ENCODE measurements at places on chromosomes 12 and 14.

- peak; percentile 47 for DNase-seq
These were observed 24.2 kb upstream of the HIF1A start for GRCh38 chr14:61671082-61671481.

DNA sequence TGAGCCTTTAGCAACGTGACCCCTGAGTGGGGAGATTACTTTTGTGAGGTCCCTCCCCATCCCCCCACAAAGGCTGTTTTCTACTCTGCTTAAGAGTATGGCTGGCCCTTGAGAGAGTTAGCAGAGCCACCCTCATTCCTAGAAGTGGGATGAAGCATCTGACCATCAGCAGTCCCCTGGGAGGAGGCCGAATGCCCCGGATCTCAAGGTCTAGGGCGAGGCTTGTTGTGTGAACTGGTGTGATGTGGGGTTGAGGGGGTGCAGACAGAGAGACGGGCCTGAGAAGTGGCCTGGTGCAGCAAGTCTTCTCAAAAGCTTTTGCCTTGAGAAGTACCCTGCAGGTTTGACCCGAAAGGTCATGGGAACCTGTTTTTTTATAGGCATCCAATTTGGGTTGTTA is 153.0 kb upstream of the FKBP4 start:
- no peak for DNase-seq

DNA sequence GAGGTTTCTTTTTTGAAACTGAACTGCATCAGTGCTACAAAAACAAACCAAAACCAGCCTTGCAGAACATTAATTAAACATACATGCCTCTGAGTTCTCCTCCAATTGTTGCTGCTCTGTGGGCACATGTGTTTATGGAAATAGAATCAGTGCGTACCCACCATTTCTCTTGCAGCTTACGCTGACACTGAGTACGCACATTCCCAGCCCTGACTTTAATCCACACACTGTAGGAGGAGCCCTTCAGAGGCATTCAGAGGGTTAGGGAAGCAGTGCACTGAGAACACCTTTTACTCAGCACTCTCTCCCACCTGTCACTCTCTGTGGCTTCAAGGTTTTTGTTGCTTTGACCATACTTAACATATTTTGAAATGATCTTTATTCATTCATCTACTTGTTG is 250.5 kb upstream of the PWP1 start:
- DNase-seq: no peak

GRCh38 chr14:22513066-22513812 is 75.8 kb downstream of the DAD1 start:
- no peak for DNase-seq

DNA sequence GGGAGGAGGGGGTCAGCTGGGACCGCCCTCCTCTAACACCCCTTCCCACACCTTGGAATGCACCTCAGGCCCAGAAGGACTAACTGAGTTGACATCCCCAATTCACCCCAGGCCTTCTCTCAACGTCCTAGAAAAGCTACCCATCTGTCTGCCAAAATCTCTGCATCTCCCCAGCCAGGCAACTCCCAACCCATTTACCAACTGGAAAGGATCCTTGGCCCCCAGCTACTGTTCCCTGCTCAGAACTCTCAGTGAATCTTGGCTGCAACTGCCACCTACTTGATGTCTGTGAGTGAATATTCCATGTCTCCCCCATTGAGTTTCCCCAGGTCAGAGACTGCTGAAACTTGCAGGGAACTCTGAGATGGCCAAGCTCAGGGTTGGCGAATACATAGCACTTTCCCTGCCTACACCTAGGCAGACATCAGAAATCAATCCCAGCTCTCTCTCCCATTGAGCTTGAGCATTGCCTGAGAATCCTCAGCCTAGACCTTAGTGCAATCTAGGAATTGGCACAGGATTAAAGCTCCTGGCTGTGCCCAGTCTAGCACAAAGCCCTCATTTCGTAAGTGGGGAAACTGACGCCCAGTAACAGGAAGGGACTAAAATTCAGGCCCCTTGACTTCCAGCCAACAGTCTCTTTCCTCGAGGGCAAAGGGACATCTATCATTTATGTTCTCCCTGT is 71.9 kb upstream of the NCOR2 start:
- DNase-seq: no peak

GRCh38 chr12:4270831-4271716 is 2.5 kb upstream of the CCND2 start:
- DNase-seq: peak; percentile 50

GRCh38 chr14:83533734-83534133 is 1996.2 kb upstream of the FLRT2 start:
- no peak for DNase-seq

DNA sequence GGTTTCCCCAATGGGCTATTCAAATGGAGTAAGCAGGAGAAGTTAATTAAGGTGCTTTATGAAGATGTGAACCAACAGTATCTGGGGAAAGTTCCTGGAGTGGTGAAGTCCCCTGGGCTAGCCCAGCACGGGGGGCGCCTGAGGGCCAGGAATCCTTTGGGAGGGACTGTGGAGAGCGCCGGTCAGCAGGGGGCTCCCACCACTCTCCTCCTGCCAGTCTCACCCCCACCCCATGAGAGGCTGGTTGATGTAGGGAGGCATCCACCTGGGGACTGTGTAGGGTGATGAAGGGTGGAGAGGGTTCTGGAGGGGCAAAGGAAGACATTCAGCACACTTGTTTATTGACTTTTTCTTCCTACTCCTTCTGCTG is 4.4 kb downstream of the CEBPE start:
- no peak for DNase-seq

GRCh38 chr14:24809135-24809534 is 175.1 kb upstream of the GZMB start:
- DNase-seq: no peak

DNA sequence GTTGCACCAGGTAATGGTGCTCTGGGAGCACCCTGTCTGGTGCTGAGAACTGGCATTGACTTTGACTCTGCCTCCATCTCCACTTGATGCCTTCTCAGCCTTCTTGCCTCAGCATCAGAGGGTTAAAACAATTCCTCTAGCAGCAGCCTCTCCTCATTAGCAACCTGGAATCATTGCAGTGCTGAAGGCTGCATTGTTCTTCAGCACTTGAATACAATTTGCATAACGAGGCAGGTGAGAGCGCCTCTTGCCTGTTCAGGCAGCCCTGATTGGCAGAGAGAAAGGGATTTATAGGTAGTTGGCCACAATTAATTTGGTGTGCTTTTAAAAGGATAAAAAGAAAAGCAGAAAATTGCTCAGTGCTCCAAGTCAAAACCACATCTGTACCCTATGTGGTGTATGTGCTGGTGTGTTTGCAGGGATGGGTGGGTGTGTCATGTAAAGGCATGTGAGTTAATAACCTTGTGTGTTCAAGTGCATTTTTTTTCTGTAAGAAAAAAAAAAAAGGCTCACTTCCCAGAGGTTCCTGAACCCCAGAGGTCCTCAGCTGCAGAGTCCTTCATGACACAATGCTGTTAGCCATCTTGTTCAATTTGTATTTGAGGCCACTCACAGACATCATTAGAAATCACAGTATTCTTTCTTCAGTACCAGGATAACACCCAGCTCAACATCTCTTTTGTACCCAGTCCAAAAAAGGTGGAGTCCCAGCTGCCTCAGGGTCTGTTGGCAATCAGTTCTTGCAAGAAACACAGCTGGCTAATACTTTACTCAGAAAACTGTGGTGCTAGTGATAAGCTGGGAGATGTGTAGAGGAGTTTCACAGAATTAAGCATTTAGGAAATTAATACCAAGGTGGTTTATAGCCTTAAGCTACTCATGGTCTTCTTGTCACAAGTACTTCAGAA is 385.6 kb downstream of the GRIN2B start:
- DNase-seq: no peak

DNA sequence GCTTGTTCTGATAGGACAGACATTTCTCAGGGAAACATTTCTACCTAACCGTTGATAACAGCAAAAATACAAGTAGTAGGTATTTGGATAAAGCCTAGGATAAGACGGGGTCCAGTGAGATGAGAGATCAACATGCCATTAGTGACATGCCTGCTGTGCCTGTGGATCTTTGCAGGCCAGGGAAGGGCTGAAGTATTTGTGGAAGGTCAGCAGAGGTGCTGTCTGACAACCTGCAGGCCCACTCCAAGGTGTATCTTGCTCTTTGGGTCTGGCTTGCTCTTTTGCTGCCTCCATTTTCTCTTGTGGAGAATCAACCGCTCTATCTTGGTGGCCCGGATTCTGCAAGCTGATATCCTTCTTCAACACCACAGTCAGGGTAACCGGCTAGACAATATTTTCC is 46.7 kb downstream of the MSRB3 start:
- DNase-seq: no peak

- DNase-seq: no peak
These were observed 13.9 kb upstream of the OR11H6 start for GRCh38 chr14:20209595-20209994.

GRCh38 chr12:89768586-89769482 is 60.2 kb upstream of the ATP2B1 start:
- DNase-seq: peak; percentile 22

- DNase-seq: no peak
These were observed 717.6 kb downstream of the FSCB start for GRCh38 chr14:43789458-43789857.

DNA sequence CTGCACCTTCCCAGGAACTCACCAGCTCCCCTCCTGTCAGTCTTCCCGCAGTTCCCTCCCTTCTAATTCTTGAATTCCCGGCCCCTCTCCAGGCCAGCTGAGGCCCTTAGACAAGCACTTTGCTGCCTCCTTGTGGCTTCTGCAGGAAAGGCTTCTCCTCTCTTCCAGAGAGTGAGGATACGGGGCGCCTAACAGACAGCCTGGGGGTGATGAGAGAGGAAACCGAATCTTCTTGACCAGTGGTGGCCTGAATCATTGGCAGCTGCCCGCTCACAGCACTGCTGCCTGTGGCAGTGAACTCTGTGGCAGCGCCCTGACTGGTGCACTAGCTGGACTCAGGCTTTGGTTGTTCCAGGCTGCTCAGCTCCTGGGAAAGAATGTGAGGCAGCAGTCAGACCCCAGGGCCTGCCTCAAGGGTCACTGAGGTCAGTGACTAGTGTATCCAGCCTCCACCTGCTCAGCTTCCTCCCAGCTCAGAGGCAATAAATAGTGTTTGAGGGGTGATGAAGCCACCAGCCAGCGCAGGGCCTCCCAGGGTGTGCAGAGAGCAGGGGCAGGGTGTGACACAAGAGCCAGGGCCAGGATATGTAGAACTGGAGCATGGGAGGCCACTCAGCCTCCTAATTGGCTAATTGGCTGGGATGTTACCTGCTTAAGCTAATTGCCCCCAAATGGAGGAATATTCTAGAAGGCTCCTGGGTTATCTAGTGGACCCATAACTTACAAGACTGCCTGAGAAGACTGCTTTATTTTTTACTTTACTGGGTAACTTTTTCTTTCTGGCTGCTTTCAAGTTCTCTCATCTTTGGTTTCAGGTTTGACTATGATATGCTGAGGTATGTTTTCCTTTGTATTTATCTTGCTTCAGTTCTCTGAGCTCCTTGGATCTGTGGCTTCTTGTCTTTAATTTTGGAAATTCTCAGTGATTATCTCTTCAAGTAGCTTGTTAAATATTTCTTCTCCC is 12.9 kb upstream of the MCRS1 start:
- DNase-seq: peak; percentile 66

DNA sequence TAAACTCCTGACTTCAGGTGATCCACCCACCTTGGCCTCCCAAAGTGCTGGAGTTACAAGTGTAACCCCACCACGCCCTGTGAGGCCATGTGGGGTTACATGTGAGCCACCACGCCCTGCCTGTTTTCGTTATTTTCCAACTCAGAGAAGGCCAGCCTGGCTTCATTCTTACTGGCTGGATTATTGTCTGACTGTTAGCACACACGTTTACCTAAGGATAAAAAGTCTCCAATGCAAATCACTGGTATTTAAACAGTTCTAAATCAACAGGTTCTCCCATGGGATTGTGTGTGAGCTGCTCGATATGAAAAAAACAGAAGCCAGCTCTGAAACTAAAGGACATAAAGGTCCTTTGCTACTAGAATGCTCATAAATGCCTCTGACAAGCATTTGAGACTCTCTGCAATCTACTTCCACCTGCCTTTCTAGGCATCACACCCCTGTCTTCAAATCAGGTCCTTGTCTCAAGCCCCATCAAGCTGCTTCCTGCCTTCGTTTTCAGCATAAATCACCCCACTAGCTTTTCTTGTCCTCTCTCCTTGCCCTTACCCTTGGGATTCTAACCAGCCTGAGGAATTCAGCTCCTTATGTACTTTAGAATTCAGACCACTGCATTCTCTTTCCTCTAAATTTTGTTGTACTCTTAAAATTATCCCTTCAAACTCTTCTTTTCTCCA is 265.0 kb downstream of the DUSP6 start:
- DNase-seq: no peak

DNA sequence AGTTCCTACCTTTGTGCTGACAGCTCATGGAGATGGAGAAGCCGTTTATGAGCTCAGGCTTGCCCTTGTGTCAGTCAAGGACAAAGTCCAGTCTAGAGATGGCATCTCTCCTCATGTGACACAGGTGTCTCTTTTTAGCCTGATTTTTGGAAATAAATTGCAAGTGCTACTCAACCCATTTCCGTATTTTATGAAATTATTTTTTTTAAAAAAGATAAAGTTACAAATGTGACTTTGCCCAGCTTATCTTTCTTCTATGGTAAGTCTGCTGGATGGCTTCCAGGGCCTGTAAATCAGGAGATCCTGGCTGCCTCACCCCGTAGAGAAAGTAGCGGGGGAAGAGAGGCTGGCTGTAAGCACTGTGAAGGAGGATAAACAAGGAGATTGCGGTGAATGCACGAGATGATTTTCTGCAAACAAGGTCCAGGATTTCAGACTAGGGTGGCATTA is 169.7 kb downstream of the MYRFL start:
- no peak for DNase-seq

DNA sequence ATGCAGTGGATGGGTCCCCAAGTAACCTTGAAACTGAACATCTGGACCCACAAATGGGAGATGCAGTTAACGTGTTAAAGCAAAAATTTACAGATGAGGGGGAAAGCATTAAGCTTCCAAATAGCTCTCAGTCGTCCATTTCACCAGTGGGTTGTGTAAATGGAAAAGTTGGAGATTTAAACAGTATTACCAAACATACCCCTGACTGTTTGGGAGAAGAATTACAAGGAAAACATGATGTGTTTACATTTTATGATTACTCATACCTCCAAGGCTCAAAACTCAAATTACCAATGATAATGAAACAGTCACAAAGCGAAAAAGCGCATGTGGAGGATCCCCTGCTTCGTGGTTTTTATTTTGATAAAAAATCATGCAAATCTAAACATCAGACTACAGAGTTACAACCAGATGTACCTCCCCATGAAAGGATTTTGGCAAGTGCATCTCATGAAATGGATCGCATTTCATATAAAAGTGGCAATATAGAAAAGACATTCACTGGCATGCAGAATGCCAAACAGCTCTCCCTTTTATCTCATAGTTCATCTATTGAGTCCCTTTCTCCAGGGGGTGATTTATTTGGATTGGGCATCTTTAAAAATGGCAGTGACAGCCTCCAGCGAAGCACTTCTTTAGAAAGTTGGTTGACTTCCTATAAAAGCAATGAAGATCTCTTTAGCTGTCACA is 116.6 kb upstream of the NPAS3 start:
- DNase-seq: no peak

DNA sequence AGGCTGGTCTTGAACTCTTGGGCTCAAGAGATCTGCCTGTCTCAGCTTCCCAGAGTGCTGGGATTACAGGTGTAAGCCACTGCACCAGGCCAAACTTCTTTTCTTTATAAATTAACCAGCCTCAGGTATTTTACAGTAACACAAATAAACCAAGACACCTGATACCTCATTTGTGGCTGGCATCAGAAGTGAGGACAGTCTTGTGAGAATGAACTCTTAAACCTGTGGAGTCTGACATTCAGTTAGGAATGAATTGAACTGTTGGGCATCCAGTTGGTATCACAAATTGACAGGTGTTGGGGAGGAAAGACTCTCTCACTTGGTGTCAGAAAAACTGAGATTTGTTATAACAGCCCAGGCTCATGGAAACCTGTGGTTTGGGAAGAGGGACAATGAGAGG is 120.5 kb downstream of the DENND5B start:
- no peak for DNase-seq
